ENCODE measurements at places on chromosomes 12 and 14.

- no peak for DNase-seq
Observed at GRCh38 chr14:103547941-103548462, 14.5 kb downstream of the BAG5 start.

DNA sequence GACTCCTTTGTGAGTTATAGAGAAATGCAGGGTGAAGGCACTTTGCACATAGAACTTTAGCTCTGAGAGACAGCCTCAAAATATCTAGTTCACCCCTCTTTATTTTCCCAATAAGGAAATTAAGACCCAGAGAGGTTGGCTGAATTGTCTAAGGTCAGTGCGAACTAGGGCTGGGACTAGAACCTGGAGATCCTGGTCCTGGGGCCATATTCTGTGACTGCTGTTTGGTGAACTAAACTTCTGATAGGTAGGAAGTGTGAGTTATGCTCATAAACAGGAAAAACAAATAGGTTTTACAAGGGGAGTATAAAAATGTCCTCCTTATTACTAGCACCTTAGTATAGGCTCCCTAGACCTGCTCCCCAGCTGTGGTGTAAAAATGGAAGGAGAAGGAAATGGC is 53.9 kb downstream of the DAD1 start:
- no peak for DNase-seq

DNA sequence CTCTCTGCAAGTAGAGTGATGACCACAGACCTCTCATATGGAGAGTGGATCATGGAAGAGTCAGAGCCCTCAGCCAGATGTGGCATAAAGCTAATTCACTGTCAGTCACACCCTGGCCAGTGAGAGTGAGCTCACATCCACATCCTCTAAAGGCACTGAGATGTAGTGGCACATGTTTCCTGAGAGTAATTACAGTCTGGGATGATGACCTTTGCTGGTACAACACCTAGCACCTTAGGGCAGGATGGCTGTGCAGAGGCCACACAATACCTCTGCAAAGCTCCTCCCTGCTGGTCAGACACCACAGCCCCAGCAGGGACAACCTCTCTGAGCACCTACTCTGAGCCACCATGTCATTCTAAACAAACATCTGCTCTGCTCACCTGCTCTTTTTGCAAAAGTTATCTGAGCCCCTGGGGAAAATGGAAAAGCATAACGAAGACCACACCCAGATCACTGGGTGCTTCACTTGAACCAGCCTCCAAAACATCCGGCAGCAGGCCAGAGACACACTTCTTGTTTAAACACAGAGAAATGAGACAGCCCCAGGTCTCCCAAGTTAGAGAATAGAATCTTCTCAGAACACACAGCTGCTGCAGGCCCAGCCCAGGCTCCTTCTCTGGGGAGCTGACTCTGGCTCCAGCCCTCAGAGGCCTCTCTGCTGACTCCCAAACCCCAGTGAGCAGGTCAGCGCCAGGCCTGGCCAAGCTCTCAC is 30.3 kb downstream of the PITPNM2 start:
- no peak for DNase-seq

GRCh38 chr12:43221216-43221615 is 330.8 kb downstream of the ADAMTS20 start:
- no peak for DNase-seq

DNA sequence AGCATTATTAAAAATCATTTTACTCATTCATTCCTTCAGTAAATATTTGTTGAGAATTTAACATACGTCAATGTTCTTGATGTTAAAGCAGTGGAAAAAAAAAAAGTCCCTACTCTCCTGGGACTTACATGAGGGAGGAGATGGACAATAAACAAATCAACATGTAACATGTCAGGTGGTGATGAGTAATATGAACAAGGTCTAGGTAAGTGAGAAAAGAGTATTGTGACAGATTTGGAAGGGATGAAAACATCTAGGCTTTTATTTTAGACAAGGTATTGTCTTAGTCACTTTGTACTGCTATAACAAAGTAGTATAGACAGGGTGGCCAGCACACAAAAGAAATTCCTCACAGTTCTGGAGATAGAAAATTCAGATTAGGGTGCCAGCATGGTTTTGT is 167.2 kb downstream of the FSCB start:
- DNase-seq = no peak

DNA sequence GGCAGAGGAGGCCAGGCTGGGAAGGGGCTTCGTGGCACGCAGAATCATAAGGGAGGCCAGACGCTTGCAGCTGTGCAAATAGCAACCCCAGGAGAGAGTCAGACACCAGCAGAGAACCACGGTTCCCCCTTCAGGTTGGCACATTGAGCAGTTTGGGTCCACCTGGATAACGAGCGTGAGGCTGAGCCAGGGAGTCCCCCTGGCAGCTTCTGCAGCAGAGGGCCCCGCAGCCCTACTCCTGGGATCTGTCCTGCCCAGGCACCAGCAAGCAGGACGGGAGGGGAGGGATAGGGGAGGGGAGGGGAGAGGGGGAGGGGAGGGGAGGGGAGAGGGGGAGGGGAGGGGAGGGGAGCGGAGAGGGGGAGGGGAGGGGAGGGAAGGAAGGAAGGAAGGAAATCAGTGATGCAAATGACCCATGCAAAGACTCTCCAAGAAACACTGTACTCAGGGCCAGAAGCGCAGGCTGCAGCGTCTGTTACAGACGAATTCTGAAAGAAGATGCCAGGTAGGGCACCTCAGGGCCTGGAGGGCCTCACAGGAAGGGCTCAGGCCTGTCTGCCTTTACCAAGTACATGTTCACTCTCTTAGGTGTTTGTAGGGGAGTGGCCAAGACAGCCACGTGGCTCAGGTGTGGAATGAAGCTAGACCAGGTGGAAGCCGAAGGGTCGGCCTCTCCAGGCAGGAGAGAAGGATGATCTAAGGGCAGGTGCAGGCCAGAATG is 32.3 kb upstream of the MMP17 start:
- DNase-seq = no peak

DNA sequence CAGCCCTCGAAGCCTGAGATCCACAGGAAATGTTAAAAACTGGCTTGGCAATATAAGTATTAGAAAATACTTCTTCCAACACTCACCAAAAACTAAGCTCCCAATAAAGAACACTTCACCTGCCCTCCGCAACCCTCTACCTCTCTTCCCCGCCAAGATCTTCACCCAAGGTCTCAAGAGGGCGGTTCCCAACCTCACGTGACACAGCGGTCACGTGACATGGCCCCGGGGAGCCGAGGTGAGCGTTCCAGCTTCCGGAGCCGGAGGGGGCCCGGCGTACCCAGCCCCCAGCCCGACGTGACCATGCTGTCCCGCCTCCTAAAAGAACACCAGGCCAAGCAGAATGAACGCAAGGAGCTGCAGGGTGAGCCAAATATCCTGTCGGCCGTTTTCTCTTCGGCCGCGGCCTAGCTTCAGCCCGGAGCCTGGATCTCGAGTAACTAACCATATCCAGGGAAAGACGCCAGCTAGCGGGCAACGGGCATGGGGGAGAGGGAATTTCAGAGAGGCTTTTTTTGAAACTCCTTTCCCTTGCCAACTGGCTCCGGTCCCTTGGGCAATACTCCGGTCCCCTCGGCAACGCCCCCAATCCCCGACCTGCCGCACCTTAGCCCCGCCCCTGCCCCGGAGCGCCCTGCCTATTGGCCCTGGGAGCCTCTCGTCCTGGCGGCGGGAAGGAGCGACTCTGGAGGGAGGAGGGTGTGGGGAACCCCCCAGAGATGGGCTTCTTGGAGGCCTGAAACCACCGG is at the start of gene BLOC1S1:
Gene BLOC1S1, plus strand, starts transcription at position 214 of the 749 bp plus-strand sequence. Its CDS starts 6 bp downstream, at position 220.
- peak; percentile 95 for DNase-seq

GRCh38 chr14:96584907-96585671 is 82.9 kb downstream of the PAPOLA start:
- no peak for DNase-seq

DNA sequence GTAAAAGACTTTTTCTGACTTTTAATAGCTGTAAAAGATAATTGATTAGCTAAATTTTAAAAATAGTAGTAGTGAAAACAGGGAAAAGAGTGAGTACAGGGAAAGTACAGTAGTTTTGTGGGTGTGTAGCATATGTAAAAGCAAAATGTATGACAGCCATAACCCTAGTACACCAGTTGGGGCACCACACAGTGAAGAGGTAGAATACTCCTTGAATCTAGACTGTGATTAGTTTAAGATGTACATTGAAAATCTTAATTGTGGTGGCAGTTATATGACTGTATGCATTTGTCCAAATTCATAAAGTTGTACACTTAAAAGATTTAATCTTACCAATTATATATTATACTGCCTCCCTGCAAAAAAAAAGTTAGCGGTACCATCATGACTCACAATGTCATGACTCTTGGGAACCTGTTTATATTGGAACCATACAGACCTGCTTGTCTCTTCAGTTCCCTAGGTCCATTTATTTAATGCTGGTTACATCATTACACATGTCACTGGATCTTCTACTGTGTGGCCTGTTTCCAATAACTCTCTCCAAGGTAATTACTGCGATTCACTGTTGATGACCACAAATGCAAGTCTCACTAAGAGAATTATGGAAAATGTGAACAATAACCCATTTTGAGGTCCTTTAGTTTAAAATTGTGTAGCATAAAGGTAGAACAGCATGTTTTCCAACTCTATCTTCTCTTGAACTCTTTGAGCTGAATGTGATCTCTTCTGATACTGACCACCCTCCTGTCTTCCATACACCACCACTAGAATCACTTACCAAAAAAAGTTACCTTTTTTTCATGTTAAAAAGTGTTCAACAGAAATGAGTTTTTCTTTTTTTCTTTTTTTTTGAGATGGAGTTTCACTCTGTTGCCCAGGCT is 264.2 kb upstream of the AMIGO2 start:
- no peak for DNase-seq

DNA sequence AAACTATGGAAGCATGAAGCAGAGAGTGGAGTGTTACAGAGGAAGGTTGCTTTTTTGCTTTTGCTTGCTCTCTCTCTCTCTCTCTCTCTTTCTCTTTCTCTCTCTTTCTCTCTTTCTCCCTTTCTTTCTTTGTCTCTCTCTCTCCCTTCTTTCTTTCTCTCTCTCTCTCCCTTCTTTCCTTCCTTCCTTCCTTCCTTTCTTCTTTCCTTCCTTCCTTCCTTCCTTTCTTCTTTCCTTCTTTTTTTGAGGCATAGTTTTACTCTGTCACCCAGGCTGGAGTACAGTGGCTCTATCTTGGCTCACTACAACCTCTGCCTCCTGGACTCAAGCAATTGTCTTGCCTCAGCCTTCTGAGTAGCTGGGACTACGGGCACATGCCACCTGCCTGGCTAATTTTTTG is 7.6 kb downstream of the ARHGDIB start:
- no peak for DNase-seq

DNA sequence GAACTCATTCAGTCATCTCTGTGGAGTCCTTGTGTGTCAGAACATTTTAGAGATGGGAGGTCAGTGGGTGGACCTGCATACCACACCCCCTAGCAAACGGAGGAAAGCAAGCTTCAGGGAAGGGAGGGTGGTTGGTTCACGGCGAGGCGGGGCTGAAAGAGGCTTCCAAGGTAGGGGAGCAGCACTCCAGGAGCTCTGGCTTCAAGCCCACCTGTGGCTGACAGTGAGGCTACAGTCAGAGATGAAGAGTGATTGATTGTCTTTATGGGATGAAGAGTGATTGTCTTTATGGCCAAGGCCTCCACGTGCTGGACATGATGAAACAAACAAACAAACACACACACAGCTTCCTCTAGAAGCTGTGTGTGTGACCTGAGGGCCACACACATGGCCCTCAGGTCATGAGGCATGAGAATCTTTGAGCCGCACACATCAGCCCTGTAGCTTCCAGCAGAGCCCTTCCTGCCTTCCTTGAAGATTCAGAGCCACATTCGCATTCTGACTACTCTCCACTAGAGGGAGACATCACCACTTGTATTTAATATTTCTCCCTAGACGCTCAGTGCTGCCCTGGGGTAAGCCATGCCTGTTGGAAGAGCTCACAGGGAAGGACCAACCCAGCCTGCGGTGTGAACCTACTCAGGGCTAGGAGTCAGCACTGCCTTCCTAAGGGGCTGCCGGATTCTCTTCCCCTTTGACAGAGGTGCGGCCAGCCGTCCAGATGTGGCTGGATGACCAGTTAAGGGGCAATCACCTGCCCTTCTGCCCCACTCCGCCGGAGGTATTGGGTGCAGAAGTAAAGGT is 54.4 kb upstream of the KCNA1 start:
- DNase-seq = peak; percentile 98

GRCh38 chr12:40768125-40768864 is 76.1 kb downstream of the CNTN1 start:
- DNase-seq = no peak

GRCh38 chr12:38402811-38403210 is 86.2 kb downstream of the ALG10B start:
- DNase-seq = no peak

- no peak for DNase-seq
Observed at GRCh38 chr12:58976146-58976545, 55.8 kb upstream of the LRIG3 start.

- DNase-seq = no peak
Observed at GRCh38 chr14:104105822-104106470, 20.4 kb downstream of the ASPG start.

- DNase-seq = no peak
Observed at GRCh38 chr12:6917491-6918231, 3.3 kb downstream of the ENO2 start.

DNA sequence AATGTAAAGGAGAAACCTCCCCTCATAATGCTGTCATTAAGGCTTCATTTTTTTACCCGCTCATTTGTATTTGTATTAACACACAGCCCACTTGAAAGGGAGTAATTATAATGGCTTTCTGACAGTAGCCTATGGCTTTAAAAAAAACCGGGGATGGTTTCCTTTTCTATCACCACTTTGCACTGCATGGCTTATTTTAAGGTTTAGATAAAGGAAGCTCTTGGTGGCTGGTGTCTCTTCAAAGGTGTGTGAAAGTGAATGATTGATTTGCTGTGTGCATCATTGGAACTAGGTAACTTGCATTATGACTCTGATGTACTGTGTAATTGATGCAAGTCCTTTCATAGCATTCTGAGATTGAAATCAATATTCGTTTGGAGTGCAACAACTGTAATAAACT is 80.7 kb downstream of the NPAS3 start:
- no peak for DNase-seq

GRCh38 chr12:27794818-27795584 is 15.0 kb upstream of the MANSC4 start:
- DNase-seq = no peak

DNA sequence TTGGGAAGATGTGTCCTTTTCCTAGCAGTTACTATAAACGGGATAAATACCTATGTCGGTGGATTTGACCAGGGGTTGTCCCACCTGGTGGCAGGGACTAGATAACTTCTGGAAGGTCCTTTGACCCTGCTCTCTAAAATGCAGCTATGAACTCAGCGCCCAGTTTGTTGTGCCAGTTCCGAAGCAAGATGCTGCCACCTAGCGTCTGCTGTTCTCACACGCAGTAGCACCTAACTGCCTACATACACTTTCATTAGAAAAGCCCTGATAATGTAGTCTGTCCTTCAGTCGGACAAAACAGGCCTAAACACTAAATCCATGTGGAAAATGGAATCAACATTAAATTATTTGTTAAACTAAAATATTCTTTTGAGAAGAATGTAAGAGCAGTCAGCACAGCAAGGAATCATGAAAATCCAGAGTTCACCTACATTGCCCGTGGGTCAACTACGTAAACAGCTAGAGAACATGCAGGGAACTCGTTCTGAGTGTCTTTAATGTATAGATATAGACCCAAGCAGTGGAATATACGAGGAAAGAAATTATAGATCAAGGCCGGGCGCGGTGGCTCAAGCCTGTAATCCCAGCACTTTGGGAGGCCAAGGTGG is 51.1 kb upstream of the CRACR2A start:
- peak; percentile 98 for DNase-seq

All from NT2/D1 (cell line).